ENCODE measurements at places on chromosomes 5 and 9. TPM values are rescaled to one million over a fixed set of nuclear protein-coding genes. Genes with fewer than 3 reads are reported as not detected.

- DNase-seq: no peak
Observed at GRCh38 chr5:143225511-143225910, 178.0 kb downstream of the NR3C1 start.

DNA sequence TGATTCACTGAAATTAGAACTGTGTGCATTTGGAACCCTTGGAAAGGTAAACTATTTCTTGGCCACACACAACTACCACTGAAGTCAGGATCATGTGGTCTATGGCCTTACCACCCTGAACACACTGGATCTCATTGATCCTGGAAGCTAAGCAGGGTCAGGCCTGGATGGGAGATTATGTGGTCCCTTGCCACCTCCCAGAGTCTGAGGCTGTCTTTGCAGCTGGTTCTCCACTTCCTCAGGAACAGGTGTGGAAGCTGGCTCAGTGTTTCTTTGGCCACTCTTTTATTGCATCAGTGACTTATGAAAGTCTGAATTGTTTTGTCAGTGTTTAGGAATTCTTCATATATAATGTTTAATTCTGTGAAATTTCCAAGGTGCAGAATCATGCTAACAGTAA lies 89.2 kb downstream of the TEK start:
- no peak for DNase-seq

DNA sequence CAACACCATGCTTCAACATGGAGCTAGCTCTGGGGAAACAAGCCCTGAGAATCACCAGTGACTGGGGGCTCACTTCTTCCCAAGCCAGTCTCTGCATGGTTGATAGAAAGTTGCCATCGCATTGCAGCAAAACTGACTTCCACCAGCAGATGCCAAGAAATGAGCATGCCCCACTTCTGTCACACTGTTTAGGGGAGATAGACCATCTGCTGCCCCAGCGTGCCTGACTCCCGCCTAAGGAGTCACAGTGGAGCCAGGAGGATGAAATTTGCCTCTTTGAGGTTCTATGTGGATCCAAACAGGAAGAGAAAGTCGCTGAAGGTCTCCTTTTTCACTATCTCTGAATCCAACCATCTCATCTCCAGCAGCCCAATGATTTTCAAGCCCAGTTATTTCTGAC lies 116.7 kb upstream of the SLIT3 start:
- DNase-seq: no peak

- no peak for DNase-seq
Observed at GRCh38 chr9:28750136-28750535, 1176.9 kb upstream of the C9orf72 start.

DNA sequence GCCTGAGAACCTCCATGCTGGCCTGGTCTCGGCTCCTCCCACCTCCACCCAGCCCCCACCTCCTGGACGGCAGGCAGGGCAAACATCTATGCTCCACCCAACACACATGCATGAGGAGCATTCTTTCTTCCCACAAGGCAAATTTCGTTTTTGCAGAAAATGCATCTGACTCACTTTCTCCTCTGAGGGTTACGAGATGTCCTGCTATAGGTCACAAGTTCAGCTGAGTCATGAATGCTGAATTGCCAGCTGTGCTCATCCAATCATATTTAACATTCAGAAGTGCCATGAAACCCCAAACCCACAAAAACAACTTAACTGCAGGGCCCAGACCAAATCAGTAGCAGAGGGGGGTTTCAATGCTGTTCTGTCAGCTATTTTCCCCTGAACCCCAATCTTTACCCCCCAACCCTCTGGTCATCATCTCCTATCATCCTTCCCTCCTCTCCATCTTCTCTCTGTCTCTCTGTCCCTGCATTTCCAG lies 39.0 kb upstream of the OSMR start:
- DNase-seq: no peak

DNA sequence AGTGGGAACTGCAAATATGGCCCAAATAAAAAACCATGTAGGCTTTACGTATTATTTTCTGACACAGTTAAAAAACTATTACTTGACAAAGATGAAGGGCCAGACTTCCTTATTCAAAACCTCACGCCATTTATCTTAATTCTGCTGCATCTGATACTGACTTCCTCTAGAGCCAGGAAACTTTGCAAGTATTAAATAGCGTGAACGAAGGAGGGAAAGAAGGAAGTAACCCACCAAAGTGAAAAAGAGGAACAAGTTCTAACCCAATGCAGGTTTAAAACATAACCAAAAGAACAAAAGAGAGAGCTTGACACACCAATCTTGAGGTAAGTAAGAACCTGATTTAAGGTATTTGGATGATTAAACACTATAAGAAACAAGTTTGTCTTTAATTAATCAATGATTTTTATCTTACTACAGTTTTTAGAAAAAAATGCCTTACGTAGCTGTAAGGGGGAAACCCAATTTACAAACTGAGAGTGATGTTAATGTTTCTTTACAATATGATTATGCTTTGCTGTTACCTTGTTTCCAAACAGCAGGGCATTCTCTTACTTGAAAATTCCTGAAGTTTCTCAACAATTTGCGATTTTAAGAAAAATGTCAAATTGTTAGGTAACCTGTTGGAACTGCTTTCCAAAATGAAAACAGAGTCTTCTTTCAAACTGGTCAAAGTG lies at the start of gene GAPT:
Gene GAPT (plus strand): TSS at position 220 of the 677 bp plus-strand sequence. CDS start 3,102 bp downstream, outside the sequence.
- no peak for DNase-seq

GRCh38 chr5:181222630-181223057 lies 437 bp upstream of the TRIM41 start:
- no peak for DNase-seq

GRCh38 chr9:134692573-134692860 lies 50.9 kb downstream of the COL5A1 start:
- DNase-seq: no peak

GRCh38 chr5:98401656-98402055 lies 371.8 kb upstream of the RGMB start:
- no peak for DNase-seq

DNA sequence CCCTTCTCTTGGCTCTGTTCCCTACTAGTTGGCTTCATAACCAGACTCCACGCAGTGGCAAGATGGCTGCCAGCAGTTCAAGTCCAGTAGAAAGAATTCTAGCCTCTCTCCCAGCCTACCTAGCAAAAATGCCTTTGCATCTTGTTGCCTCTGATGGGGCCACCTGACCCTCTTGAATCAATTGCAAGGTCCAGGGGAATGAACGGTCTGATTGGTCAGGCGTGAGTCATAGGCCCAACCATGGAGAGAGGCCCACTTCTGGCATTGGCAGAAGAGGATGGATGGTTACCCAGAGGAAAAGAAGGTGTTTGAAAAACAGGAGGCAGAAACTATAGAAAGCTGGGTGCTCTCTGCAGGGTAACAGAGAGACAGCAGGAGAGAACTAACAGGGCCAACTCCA lies 622.6 kb downstream of the CCDC171 start:
- no peak for DNase-seq

GRCh38 chr5:27944471-27944870 lies 906.1 kb upstream of the CDH9 start:
- DNase-seq: no peak

DNA sequence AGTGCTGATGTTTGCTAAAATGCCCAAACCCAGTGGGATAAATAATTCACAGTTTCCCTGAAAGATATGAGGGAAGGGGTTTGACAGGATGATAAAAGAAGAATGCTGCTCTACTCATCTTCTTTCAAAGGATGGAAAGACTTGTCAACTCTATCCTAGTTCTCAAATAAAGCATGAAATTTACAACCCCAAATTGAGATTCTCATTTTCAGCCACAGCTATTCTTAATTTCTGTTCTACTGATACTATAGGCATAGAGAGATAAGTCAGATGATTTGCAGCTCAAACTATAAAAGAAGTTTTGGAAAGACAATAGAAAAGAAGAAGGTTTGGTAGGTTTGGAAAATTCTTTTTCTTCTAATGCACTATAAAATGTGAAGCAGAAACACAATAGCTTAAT lies 542.6 kb downstream of the CSNK1G3 start:
- DNase-seq: no peak

- DNase-seq: peak; percentile 69
Observed at GRCh38 chr9:34457266-34458012, 931 bp downstream of the FAM219A start.

GRCh38 chr5:156328766-156329165 lies 1.8 kb downstream of the SGCD start:
- no peak for DNase-seq

- no peak for DNase-seq
Observed at GRCh38 chr5:123215929-123216702, 127.1 kb downstream of the PRDM6 start.

GRCh38 chr5:177094224-177095087 lies 7.7 kb downstream of the FGFR4 start:
- no peak for DNase-seq

DNA sequence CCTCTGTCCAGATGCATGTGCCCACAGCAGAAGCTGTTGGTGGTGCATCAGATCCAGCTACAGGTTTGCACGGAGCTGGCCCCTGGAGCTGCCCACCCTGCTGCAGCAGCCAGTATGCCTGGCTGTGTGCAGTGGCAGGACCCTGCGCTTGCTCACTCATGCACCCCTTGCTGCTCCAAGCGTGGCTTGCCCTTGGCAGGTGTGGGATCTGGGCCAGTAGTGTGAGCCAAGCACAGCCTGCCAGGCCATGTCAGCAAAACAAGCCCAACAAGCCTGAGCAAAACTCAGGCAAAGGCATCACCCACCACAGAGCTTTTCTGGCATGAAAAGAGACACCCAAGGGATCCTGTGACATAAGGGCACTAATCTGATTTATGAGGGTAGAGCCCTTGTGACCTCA lies 18.3 kb upstream of the ECPAS start:
- no peak for DNase-seq

- DNase-seq: peak; percentile 9
Observed at GRCh38 chr5:57037355-57037754, 85.4 kb upstream of the MIER3 start.

DNA sequence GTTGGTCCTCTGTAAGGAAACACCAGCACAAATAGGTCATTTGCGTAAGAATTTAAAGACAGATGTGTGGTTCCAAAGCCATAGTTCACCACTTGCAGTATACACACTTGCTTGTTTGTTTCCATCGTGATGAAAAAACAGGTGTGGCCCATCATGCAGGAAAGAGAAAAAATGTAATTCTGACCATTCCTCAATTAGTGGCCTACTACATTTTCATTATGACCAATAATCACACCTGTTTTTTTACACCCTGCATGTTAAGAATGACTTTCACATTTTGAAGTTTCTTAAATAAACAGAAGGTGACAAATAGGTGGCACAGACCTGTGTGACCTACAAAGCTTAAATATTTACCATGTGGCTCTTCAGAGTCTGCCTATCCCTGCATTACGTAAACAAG lies 2.2 kb upstream of the ICE1 start:
- DNase-seq: no peak

GRCh38 chr5:119319890-119320289 lies 35.9 kb upstream of the TNFAIP8 start:
- DNase-seq: no peak

DNA sequence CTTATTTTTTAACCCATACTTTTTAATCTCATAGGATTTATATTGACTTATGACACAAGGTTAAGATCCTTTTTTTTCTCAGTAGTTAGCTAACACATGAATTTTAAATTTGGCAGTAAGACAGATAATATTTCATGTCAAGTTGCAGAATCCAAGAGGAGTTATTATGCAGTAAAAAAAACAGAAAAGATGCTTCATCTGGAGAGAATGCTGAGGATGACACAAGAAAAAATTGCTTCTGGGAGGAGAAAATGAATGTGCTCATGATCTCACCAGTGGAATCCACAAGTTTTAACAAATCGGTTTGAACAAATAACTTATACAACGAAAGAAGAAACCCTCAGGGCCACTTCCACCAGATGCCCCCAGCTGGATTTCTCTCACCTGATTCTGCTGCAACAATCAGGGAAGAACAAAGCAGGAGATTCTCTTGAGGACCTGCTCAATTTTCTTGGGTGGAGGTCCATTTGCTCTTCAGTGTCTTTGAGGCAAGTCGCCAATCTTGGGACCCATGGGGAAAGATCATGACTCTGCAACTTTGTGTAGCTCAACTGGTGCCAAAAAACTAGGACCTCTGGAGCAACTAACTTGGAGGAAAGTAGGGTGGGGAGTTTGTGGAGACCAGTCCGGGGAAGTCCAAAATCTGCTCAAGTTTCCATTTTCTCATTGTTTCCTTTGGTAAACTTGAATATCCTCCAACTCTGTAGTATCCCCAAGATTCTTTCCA lies 50.5 kb upstream of the TNFSF15 start:
- DNase-seq: no peak

- no peak for DNase-seq
Observed at GRCh38 chr9:137412431-137412830, 10.5 kb downstream of the EXD3 start.

DNA sequence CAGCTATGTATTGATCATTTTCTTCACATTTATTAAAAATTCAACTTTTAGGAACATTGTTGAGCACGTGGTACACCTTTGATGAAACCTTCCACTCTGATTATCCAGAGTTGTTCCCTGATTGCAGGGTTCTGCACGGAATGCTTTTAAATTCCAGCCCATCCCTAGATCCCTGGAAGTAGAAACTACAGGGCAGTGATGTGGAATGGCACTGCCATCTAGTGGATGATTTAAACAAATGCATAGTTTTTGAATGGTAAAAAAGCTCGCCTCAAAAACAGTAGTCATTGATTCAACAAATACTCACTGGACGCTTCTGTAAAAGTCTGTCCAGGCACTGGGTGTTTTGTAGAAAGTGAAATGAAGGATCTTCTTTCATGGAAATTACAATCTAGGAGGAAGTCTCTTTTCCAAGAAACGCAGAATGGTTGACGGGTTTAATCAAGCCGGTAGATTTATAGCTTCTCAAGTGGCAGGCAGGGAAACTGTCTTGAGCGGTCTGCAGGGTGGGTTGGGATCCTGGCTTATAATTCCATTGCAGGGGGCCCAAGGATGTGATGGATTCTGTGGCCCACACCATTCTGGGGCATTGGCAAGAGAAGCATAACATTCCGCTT lies 118.4 kb downstream of the ARHGAP26 start:
- no peak for DNase-seq

DNA sequence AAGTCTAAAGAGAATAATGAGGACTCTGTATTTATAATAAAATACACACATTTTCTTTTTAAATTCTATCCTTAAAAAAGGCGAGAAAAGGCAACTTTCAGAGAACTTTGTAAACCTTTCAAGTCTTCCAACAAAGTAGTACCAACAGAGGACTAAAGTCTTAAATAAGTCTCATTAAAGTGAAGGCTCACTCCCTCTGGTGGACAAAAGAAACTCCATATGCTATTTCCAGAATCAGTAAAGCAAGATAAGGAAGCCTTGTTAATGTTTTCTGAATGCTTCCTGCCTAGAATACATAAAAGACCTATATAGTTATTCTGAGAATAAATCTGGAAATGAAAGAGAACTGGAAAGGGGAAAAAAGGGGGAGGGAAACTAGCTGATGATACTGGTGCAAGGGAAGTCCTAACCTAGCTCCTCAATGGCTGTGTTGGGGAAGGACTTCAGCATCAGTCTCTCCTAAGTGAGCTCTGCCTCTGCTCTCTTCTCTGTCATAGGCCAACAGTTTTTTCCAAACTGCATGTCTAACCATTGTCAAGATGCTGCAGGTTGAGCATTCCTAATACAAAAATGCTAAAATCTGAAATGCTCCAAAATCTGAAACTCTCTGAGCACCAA lies 7.2 kb downstream of the HMGCS1 start:
- DNase-seq: no peak

The OCLN gene
- total RNA-seq: 3.6 TPM

The PCDHGB5 gene
- total RNA-seq: 18.1 TPM

The BTNL8 gene
- not detected for total RNA-seq

The PTGS1 gene
- 0.47 TPM for total RNA-seq

The AKNA gene
- 3.3 TPM for total RNA-seq

The NR6A1 gene
- total RNA-seq: 2.0 TPM

The PCA3 gene
- 0.16 TPM for total RNA-seq

The GRPEL2 gene
- total RNA-seq: 59.9 TPM

The HSD17B3 gene
- not detected for total RNA-seq

The OR1J2 gene
- not detected for total RNA-seq

The GMCL2 gene
- total RNA-seq: not detected

The ZBTB6 gene
- total RNA-seq: 88.0 TPM

The TEX48 gene
- total RNA-seq: not detected

The BRD8 gene
- total RNA-seq: 47.7 TPM

The RGS7BP gene
- 17.6 TPM for total RNA-seq

Data from occipital lobe (tissue), 3 donors.